Testis (tissue), 5 donors: ENCODE measurements at places on chromosomes 11 and 22.

- no peak for DNase-seq
Observed at GRCh38 chr11:119847853-119848252, 118.9 kb upstream of the NECTIN1 start.

- peak; percentile 15 for DNase-seq
Observed at GRCh38 chr11:2511421-2512369, 66.9 kb downstream of the KCNQ1 start.

DNA sequence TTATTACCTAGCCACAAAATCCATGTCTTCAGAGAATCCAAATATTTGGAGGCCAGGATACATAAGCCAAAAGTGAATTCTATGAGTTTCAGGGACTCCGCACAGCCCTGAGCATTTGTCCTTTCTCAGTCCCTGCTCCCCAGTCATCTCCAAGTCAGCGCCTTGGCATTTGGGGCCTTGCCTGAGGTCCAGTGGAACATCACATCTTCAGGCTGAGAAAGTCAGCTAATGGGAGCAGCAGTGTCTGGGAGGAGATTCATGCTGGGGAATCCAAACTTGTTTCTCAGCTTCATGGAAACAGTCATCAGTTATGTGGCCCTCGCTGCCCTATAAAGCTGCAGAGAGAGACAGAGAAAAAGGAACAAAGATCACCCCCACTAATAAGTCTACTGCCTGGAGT, 70.9 kb downstream of the BARX2 start:
- no peak for DNase-seq

- no peak for DNase-seq
Observed at GRCh38 chr22:18965526-18966421, 29.7 kb upstream of the PRODH start.

DNA sequence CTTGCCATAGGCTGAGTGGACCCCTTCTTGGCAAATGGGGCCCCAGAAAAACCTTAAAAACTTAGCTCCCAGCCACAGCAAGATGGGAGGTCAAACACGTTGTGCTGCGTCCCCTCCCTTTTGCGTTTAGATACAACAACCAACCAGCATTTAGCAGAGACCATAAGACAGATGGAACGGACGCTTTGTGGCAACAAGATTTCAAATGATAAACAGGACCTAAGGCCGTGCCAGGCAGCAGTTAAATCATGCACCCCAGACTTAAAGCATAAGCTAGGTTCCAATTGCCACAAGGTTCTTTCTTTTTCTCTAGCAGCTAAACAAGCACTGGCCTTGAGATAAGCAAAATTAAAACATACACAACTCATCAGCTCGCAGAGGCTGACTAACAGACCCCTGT, 39.4 kb upstream of the NTM start:
- DNase-seq, result no peak

DNA sequence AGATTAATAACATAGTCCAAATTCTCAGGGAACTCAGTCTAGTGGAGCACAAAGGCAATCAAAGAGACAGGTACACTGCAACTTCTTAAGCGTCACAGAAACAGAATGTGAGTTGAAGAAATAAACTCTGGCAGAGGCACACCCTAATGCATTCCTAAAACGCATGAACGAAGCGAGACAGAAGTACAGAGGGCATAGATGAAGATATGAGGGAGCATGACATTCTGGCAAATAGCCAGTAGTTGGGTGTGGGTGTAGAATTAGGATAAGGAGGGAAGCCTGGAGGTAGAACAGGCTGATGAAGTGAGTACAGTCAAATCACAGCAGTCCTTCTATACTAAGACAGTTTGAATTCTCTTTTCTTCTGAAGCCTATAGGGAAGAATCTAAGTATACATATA, 838.7 kb upstream of the API5 start:
- no peak for DNase-seq

- DNase-seq, result no peak
Observed at GRCh38 chr11:126738295-126739031, 262.1 kb downstream of the KIRREL3 start.

GRCh38 chr11:61762798-61763197, 10.4 kb downstream of the MYRF start:
- no peak for DNase-seq

DNA sequence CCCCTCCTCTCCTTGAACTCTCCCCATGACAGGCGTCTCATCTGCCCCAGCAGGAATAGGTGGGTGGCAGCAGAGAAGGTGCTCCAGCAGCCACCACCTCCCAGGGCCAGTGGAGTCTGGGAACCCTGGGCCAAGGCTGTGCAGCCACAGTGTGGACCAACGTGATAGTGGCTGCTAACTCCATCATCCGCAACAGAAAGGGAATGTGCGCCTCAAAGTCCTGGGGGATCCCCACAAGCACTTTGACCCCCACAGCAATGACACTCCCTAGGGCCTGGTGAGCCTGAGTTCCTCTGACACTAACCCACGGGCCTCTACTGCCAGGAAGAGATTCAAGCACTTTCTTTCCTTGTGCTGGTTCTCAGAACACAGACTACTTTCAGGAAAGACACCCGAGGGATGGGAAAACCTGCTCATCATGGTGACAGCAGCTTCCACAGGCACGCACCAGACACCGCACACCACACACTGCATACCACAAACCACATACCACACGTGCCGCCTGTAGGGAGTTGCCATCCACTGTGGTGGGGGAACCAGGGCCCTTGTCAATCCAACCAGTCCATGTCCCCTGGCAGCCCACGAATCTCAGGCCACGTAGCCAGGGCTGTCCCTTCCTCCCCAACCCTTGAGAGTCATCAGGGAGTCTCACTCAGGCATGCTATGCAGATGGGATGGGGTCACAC, 3.4 kb upstream of the SLC25A1 start:
- DNase-seq, result no peak

DNA sequence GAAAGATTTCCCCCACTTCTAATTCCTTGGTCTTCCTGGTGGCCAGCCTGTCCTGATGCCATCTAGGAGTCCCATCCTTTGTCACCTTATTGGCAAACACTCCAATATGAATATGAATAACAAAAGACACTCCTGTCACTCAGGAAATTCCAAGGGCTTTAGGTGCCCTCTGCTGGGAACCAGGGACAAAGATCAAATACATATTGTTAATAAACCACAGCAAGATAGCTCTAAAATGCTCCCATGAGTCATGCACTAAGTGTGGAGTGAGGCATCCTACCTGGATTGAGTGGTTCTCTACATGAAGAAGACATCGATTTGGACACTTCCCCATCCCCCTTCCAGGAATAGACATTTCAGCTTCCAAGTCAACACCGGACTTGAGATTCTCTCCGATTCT, 823.6 kb downstream of the TBC1D22A start:
- DNase-seq, result no peak

GRCh38 chr11:37727371-37727770, 1129.3 kb upstream of the RAG2 start:
- no peak for DNase-seq

DNA sequence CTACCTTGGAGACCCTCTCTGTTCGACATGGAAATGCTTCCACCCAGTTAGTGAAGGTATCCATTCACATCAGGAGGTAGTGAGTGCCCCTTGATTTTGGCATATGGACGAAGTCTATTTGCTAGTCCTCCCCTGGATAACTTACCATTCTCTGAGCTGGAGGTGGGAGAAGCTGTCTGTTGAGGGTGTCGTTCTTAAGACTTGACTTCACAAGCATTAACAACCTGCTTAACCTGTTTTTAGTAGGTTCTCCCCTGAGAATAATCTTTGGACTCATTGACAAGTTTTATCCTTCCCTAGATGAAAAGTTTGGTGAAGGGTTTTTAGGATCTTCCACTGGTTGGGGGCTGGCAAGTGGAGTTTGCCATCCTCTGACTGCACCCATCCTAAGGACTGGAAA, 1053.8 kb upstream of the CNTN5 start:
- no peak for DNase-seq

DNA sequence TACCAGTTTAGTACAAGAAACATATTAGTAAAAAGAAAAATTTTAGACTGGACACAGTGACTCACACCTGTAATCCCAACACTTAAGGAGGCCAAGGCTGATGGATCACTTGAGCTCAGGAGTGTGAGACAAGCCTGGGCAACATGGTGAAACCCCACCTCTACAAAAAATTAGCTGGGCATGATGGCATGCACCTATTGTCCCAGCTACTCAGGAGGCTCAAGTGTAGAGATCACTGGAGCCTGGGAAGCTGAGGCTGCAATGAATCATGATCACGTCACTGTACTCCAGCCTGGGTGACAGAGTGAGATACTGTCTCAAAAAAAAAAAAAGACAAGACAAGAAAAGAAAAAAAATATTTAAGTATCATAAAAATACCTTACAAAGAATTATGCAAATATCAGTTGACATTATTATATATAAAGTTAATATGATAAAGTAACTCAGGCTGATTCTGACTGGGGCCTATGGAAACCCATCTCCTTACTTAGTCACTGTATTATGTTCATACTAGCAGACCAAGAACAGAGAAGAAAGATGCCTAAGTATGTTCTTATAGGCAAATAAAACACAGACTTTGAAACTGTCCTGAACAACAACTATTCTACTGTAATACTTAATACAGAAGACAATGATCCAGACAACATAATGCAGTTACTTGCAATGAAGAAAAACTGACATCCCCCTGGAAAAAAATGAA, 27.3 kb downstream of the FAM168A start:
- DNase-seq, result no peak

DNA sequence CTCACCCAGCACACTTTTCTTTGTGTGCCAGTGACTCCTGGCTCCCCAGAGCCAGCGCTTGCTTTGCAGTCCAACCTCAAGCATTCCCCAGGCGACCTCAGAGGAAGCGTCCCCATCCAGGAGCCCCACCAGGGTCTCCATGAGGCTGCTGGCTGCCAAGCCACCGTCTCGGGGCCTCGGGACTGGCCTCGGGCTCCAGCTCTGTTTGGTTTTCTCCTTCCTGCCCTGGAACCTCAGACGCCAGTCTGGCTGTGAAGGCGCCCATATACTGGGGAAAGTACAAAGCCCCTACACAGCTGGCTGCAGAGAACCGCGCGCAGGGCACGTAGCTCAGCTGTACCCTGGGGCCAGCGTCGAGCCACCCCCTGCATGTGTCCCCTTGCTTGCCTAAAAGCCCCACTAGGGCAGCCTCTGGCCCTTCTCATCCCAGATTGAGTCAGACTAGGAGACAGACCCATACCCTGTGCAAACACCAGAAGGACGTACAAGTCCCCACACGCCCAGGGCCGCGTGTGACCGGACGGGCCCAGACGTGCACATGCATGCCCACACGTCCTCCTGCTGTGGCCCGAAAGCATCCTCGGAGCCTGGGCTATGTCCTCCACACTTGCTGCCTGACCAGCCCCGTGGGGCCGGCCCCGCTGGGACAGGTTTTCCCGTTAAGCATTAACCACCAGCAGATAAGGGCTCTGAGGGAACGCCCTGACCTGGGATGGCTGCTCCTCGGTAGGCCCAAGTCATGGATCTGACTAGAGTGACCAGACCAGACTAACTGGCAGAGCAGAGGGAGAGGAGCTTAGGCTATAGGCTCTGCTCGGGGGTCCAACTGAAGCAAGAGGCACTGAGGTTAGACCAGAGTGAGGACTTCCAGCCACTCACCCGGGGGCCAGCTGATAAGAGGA, 4.2 kb upstream of the SYT8 start:
- no peak for DNase-seq

DNA sequence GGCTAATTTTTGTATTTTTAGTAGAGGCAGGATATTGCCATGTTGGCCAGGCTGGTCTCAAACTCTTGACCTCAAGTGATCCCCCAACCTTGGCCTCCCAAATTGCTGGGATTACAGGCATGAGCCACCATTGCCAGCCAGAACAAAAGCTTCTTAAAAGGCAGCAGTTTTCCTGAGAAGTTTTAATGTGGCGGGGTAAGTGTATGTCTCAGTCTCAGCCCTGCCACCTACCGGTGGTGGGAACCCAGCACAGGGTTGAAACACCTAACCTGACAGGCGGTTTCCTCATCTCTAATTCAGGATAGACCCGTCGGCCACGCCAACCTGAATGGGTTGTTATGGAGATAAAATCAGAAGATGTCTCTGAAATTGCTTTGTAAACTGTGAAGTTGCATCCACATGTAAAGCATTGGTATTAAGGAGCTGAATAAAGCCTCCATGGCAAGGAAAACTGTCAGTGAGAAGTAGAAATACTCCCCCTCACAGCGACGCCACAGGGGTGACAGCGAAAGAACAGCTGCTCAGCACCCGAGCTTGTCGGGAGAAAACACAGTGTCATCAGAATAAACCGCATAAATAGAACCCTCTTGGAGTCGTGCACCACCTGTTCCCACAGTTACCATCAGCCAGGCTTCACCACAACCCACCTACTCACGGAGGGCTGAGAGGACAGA, 165.9 kb upstream of the NCAM1 start:
- DNase-seq, result peak; percentile 60

GRCh38 chr11:16412525-16413172, 56.3 kb upstream of the SOX6 start:
- no peak for DNase-seq

DNA sequence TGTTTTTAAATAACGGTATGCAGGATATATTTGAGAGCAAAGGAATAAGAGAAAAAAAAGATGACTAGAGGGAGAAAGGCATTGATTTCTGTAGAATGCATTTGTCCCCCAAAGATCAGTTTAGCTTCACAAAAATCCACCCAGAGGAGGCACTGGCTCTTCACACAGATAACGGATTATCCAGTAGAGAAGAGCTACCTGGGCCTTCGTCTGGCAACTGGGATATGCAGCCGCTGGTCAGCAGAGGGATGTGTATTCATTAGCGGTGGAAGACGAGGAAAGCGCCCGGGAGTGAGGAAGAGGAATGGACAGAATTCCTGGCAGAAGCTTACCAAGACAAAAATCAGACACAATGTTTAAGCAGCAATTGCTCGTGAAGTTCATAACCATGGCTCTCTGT, 5.6 kb upstream of the WT1 start:
- peak; percentile 73 for DNase-seq

- no peak for DNase-seq
Observed at GRCh38 chr11:2315395-2316168, 13.8 kb downstream of the TSPAN32 start.

- no peak for DNase-seq
Observed at GRCh38 chr11:119907122-119907851, 178.3 kb upstream of the NECTIN1 start.

GRCh38 chr11:74520316-74520715, 26.8 kb upstream of the LIPT2 start:
- no peak for DNase-seq

GRCh38 chr11:135031205-135031989, 619.4 kb upstream of the B3GAT1 start:
- DNase-seq, result no peak

DNA sequence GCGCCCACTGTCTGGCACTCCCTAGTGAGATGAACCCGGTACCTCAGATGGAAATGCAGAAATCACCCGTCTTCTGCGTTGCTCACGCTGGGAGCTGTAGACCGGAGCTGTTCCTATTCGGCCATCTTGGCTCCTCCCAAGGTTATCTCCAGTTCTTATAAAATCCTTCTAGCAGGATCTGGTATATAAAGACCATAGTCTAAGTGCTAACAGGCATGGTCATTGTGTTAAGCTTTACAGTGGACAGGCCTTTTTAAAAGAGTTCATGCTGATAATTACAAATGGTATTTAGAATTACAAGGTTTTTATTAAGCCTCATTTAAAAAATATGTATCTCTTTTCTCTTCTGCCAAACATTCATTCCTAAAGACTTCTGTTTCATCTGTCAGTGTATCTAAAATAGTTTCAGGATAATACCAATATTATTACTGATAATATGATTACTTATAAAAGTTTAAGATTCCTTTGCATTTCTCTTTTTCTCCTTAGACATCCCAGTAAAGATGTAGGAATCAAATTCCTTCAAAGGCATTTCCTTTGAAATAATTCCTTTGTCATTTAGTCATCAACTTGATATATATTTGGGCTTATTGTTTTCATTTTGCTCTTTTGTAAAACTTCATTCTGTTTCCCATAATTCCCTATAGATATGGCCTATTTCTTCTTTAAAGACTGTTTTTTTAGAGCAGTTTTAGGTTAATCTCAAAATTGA, 20.7 kb downstream of the DDX10 start:
- no peak for DNase-seq
